RWPE1 (cell line): ENCODE measurements at places on chromosomes 7 and 10.

DNA sequence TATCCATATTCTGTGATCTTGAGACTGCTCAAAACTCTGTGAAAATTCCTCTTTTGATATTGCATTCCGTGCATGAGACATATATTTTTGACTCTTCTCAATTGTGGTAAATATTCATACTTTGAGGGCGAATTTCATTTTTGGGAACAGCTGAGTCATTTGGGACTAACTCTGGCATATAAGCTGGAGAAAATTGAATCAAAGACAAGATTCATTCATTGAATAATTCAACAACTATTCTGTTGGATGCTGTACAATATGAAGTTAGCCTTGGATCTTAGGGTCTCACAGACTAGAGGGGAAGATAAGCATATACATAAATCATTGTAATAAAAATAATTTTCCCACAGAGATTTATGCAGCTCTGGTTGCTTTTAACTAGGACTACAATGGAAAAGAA is 183.2 kb upstream of the NEBL start:
- DNase-seq, result no peak

GRCh38 chr7:43314379-43315158 is 202.1 kb downstream of the HECW1 start:
- no peak for DNase-seq

- no peak for DNase-seq
Observed at GRCh38 chr7:157210682-157211081, 72.0 kb downstream of the UBE3C start.

GRCh38 chr7:143289421-143289820 is 1.3 kb downstream of the CASP2 start:
- no peak for DNase-seq

DNA sequence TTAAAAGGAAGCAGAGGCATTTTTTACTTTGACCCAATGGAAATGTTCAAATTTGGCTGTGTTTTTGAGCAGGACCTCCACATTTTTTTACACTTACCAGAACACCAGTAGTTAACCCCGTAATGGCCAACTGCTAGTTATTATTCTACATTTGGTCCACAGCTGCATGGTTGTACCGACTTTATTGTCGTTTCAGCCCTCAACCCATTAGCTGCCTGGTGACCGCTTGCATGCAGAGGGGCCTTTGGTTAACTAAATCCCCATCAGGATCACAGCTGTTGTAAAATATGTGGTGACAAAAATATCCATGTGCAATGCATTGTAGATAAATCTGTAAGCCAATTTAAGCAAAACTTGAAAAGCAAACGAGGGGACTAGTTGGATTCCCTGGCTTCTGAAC is 342.2 kb upstream of the MEOX2 start:
- no peak for DNase-seq

DNA sequence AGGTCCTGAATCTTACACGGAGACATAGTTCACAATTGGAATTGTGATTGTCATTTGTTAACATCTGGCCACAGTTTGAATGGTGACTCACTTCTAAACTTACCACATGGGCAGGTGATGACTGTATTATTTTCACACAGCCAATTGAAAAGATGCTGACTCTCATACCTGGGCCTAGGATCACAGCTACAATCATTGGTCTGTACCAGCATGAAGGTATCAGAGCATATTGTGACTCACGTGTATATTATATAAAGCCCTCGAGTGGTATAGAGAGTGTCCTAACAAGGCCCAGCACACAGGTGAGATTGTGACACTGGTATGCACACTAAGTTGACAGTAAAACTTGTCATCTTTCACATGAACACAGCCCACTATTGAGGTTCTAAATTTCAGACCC is 9.4 kb upstream of the ZNF107 start:
- DNase-seq, result no peak
